DND-41 (cell line): ENCODE measurements at places on chromosomes 12 and 14.

GRCh38 chr12:49293056-49293956 is 1.6 kb upstream of the PRPH start:
- DNase-seq: no peak

GRCh38 chr14:20428010-20428365 is 8.0 kb downstream of the KLHL33 start:
- DNase-seq: no peak

- no peak for DNase-seq
These were observed 325.0 kb downstream of the CCER1 start for GRCh38 chr12:90630006-90630405.

- DNase-seq: no peak
These were observed 80.8 kb downstream of the RIC8B start for GRCh38 chr12:106855221-106855758.
